Stimulated activated CD8-positive, alpha-beta memory T cell treated with anti-CD3 and anti-CD28 coated beads, Interleukin-15, amount 100 ng/mL, for 24 hours (primary cell): ENCODE measurements at places on chromosomes 6 and 20.

GRCh38 chr6:90406142-90406794 lies 109.6 kb upstream of the BACH2 start:
- DNase-seq = no peak

DNA sequence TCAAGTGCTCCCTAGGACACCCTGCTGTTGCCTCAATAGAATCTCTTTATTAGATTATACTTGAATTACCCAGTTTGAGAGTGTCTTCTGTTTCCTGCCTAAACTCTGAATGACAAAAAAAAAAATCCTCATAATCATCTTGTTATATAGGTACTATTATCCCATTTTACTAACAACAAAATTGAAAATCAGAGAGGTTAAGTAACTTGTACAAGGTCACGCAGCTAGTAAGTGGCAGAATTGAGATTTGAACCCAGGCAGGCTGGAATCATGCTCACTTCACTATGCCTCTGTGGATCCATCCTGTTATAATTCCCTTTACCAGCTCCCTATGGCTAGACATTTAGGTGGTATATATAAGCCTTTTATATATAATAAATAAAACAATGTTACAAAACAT lies 36.6 kb upstream of the UBR2 start:
- no peak for DNase-seq

- no peak for DNase-seq
Observed at GRCh38 chr20:63624486-63624885, 2.4 kb downstream of the GMEB2 start.

DNA sequence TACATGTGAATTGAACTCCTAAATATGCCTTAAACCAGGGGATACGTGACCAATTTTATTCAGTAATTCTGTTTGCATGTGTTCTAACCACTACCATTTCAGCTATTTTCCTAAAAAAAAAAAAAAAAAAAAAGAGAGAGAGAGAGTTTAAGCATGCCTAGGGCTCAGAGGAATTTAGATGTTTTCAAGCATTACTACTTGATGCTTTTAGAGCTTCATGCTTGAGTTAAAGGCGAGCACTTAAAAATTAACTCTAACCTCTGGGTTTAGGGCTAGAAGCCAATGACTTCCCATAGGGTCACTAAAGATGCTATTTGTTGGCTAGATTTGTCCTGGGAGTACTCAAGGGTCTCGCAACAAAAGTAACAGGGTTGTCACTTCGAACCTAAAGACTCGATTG lies 217.7 kb downstream of the ATXN1 start:
- no peak for DNase-seq

DNA sequence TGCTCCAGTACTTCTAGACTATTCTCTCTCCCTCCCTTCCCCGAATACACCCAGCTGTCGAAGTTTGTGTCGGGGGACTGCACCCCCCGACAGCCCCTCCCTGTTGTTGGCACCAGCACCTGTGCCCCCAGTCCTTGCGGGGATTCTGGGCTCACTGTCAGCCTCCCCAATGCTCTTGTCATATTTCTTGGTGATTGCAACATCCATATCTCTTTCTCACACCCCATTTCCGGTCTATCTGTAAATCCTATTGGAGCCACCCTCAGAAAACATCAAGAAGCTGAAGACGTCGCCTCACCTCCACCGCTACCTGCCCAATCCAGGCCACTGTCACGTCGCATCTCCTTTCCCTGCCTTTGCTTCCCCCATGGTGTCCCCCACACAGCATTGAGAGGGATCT lies 32.6 kb upstream of the VSTM2L start:
- DNase-seq = no peak
